ENCODE measurements at places on chromosomes 11 and 22. TPM values are rescaled to one million over a fixed set of nuclear protein-coding genes. Genes with fewer than 3 reads are reported as not detected.

The KIF18A gene
- total RNA-seq: 1.3 TPM

The C11orf87 gene
- not detected for total RNA-seq

The PPP6R2 gene
- 201 TPM for total RNA-seq

The PANX3 gene
- not detected for total RNA-seq

The FREY1 gene
- not detected for total RNA-seq

The MCAM gene
- 32.4 TPM for total RNA-seq

The MYOD1 gene
- total RNA-seq: not detected

The PAX6 gene
- total RNA-seq: not detected

The OR52A1 gene
- not detected for total RNA-seq

The LTO1 gene
- 22.1 TPM for total RNA-seq

The SYT13 gene
- total RNA-seq: 15.4 TPM

The MYEOV gene
- not detected for total RNA-seq

The FAM180B gene
- not detected for total RNA-seq

The OR51B2 gene
- not detected for total RNA-seq

The CCDC15 gene
- 7.4 TPM for total RNA-seq

The TMEM151A gene
- 0.35 TPM for total RNA-seq

The TRIM29 gene
- 9.1 TPM for total RNA-seq

The CST6 gene
- not detected for total RNA-seq

The MAJIN gene
- not detected for total RNA-seq

The RIMBP3C gene
- total RNA-seq: 0.54 TPM

The SMC1B gene
- not detected for total RNA-seq

The RAB38 gene
- 6.6 TPM for total RNA-seq

The CCND1 gene
- 33.8 TPM for total RNA-seq

The PDGFB gene
- total RNA-seq: 3.5 TPM

The MUC5AC gene
- not detected for total RNA-seq

The NAA40 gene
- 46.2 TPM for total RNA-seq

The LIF gene
- 12.9 TPM for total RNA-seq

The LMNTD2 gene
- 6.6 TPM for total RNA-seq

The MUC6 gene
- total RNA-seq: not detected

The OR51I1 gene
- not detected for total RNA-seq

The OR52E8 gene
- total RNA-seq: not detected

The MIAT gene
- total RNA-seq: 2.5 TPM

The ADM2 gene
- 3.5 TPM for total RNA-seq

The ELFN2 gene
- total RNA-seq: under 0.01 TPM

The MS4A12 gene
- total RNA-seq: not detected

The KCNK4 gene
- total RNA-seq: not detected

The PLEKHB1 gene
- 11.9 TPM for total RNA-seq

The OR8G5 gene
- not detected for total RNA-seq

The MB gene
- 5.6 TPM for total RNA-seq

The C11orf91 gene
- total RNA-seq: not detected

The MPPED2 gene
- not detected for total RNA-seq

The SF1 gene
- 390 TPM for total RNA-seq

The TRIM51 gene
- not detected for total RNA-seq

The C1QTNF4 gene
- total RNA-seq: not detected

The NLRP6 gene
- total RNA-seq: 687 TPM
